Activated CD4-positive, CD25-positive, alpha-beta regulatory T cell treated with anti-CD3 and anti-CD28 coated beads, Interleukin-2, amount 50 U/mL, for 16 hours (primary cell): ENCODE measurements at places on chromosomes 11 and 22.

DNA sequence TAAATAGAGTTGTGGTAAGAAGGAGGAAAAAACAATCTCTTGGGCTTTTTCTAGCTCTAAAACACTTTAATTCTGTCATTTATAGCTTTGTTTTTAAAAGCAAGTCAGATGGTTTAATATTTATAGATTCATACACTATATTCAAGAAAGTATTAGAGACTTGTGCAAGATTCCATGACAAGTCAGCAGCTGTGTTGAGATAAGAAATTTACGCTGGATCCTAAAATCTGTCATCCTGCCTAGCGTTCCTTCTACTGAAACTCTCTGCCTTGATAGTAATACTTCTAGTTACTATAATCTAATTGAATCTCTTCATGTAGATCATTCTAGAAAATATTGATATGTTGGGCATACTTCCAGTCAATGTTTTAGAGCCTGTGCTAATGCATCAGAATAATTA is 721.8 kb downstream of the CNTN5 start:
- DNase-seq, result no peak

- no peak for DNase-seq
Measured at GRCh38 chr11:112658431-112658878, 302.8 kb upstream of the NCAM1 start.

- no peak for DNase-seq
Measured at GRCh38 chr11:66335531-66336233, 552 bp downstream of the RIN1 start.

DNA sequence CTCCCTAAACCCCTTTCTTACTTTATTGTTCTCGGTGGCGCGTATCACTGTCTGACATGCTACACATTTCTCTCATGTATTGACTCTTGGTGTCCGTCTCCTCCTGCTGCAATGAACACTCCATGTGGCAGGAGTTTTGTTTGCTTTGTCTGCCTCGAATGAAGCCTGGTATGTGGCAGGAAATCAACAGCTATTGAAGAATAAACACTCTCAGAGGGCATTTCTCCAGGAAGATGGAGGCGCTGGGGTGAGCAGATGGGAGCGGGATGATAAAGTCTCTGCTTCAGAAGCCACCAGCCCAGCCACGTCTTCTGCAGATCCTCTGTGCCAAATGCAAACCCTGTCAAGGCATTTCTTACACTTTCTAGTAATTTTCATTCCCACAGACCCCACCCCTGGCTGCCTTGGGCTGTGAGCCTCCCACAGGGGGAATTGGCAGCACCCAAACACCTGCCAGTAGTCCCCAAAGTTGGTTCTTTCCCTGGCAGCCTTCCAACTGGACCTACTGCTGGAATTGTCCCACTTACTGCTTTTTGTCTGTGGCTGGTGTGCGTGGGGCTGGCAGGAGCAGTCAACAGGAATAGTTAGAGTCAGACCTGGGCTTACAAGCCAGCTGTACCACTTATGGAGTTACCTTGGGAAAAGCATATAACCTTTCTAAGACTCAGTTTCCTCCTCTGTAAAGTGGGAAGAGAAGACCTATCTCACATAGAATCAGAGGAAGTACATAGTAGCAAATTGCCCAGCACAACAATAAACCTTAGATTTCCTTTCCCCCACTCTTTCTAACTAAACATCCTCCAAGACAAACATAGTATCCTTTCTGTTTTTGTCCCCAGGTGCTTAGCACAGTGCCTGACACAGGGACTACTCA is 13.3 kb upstream of the IL10RA start:
- no peak for DNase-seq

- DNase-seq, result no peak
Measured at GRCh38 chr11:35096723-35097122, 42.2 kb upstream of the CD44 start.

DNA sequence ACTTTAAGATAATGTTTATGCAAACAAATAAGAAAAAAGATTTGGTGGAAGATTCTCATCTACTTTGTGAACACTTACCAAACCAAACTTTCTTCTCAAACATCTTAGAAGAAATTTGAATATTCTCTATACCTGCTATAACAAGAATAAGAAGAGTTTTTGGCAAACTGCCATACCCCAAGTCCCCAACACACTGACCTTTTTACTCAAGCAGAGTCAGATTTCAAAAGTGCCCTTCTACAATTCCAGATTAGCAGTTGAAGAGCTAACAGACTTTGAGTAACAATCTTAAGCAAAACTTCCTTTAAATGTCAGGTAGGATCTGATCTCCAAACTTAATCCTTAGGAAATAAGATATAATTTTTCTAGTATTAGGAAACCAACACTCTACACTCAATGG is 33.9 kb downstream of the TSG101 start:
- DNase-seq, result no peak

DNA sequence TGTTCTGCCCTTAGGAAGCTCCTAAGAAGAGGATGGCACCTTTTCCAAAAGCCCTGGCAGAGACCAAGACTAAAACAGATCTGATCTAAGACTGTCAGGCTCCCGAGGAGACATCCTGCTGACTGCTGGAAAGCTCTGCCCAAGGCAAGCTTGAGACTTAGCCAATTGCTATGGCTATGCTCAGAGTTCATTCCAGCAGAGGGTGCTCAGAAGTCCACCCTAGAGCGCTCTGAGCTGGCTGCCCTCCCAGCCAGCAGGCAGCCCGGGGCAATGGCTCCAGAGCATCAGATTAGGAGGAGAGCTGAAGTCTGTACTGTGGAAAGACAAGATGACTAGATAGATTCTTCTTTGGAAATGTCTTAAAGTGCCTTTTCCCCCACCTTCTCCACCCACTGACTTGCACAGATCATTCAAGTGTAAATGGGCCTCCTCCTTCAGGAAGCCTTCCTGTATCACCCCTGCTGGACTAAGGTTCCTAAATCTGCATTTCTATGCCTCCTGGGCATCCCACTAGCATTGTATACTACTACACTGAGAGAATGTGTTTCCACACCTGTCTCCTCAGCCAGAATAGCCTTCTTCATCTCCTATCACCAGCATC is 23.4 kb downstream of the LRRC55 start:
- DNase-seq, result no peak

DNA sequence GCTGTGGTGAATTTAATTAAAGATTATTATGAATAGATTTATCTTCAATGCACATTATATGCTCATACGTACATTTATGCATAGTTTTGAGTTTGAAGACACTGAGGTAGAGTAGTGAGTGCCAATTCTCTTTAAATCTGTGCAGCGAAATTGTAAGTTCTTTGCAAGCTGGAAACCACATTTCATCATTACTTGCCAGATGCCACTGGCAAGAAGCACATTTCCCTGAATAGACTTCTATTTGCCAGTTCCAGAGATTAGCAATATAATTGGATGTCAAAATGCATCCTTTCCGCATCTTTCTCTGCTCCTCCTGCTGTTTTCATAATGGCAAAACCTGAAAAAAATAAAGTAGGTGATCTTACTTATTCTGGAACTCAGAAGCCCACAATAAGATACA is 448.0 kb downstream of the LUZP2 start:
- DNase-seq, result no peak

DNA sequence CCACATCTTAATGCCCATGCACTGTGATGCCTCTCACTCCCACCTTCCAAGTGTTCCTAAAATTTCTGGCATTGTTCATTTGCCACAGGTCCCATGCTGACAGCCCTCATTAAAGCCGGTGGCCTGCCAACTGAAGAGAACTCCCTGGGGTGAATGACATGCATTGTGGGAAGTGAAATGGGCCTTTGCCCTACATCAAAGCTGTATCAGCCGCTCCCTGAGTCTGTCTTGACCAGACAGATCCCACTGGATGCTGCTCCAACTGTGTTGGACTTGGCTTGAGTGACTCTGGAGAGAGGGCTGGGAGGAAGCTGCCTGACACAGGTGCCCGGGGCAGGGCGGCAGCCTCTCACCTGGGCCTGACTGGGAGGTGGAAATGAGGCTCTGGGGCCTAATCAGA is 8.8 kb upstream of the SEC14L4 start:
- no peak for DNase-seq

- DNase-seq, result no peak
Measured at GRCh38 chr22:49170053-49170452, 657.6 kb downstream of the BRD1 start.

GRCh38 chr11:128244871-128245270 is 342.5 kb downstream of the ETS1 start:
- no peak for DNase-seq

GRCh38 chr11:69816671-69817070 is 2.5 kb downstream of the FGF3 start:
- DNase-seq, result no peak

DNA sequence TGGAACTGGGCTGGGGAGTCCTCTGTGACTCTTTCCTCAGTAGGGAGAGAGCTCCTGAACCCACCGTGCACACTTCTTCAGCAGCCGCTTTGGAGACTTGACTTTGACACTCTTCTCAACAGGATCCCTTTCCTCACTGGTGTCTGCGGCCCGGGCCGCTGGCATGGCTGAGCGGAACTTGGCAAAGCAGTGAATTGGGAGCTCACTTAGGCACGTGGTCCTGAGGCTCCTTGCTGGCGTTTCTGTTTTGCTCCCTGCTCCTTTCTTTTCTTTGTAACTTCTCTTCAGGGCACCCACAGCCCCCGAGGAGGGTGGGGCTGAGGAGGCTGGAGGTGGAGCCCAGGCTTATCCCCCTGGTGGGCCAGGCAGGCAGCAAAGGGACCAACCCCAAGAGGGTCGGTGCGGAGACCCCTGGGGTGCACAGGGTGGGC is 8.4 kb upstream of the KCNQ1OT1 start:
- no peak for DNase-seq

DNA sequence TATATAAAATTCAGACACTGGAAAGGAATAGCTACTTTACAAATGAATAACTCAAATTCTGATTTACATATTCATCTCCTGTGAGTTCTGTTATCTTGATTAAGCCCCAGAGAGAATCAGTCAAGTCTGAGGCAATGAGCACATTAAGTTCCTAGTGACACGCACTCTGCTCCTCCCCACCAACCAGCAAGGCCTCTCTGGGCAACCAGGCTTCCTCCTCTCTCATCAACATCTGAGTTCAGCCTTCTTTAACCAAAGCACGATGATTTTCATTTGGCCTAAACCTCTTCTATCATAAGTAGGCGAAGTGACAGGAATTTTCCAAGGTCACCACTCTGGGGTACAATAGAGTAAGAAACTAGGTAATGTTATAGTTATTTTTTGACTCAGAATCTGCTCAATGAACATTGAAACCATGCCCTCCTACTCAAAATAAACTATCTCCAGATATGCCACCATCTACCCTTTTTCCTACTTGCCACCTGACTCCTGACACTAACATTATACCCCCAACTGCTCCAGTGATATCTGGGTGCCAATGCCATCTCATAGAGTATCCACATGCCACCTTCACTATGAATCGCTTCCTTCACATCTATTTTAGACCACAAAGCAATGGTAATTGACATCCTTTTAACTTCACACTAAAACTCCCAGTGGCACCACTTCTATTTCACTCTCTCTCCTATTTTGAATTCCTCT is 114.8 kb downstream of the FAM76B start:
- DNase-seq, result no peak

DNA sequence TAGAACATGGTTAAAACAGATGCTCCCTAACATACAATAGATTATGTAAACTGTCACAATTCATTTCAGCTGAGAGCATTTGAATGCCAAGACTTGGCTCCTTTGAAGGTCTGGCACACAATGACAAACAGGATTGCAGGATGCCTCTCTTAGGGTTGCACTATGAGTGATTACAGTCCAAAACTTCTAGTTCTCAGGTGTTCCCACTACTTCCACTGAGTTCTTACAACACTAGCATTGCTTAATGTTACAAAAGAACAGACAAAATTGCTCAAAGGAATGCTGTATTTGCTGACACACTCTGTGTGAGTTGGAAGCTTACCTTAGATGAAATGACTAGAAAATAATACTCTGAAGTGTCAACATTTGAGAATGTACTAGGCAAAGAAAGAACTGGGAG is 2413.8 kb upstream of the RAG2 start:
- DNase-seq, result no peak

DNA sequence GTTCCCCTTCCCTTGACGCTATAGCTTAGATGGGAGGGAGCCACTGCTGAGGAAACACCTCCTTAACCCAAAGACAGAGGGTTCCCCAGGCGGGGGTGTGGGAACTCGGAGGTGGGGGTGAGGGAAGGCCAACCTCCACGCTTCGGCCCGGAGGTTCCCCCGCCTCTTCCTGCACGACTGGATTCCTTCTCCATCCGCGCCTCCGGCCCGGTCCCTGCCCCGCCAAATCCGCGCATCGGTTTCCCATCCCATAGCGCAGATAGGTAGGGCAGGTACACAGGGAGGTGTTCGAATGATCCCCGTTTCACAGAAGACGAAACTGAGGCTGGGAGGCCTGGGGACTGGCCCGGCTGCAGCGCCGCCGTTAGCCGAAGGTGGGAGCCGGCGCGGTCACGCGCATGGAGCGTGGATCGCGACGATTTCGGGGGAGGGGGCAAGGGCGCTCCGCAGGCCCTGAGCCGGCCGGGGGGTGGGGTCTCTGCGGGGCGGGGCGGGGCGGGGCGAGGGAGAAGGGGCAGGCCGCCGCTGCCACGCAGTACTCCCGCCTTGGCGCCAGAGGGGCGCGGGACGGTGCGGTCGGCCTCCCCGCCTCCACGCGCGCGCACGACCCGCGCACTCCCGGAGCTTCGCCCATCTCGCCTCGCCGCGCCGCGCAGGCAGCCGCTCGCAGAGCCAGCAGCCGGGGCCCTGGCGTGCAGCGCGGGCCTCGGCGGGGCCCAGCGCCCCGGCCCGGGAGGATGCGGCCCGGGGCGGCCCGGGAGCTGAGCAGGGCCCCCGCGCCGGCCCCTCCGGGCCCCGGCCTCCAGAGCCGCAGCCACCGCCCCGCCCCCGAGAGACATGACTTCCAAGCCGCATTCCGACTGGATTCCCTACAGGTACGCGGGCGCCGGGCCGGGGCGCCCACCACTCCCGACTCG is at the start of gene TUB:
Gene TUB (plus strand): TSS at position 538 of the 917 bp plus-strand sequence. CDS start 300 bp downstream, at position 838.
- DNase-seq, result no peak

DNA sequence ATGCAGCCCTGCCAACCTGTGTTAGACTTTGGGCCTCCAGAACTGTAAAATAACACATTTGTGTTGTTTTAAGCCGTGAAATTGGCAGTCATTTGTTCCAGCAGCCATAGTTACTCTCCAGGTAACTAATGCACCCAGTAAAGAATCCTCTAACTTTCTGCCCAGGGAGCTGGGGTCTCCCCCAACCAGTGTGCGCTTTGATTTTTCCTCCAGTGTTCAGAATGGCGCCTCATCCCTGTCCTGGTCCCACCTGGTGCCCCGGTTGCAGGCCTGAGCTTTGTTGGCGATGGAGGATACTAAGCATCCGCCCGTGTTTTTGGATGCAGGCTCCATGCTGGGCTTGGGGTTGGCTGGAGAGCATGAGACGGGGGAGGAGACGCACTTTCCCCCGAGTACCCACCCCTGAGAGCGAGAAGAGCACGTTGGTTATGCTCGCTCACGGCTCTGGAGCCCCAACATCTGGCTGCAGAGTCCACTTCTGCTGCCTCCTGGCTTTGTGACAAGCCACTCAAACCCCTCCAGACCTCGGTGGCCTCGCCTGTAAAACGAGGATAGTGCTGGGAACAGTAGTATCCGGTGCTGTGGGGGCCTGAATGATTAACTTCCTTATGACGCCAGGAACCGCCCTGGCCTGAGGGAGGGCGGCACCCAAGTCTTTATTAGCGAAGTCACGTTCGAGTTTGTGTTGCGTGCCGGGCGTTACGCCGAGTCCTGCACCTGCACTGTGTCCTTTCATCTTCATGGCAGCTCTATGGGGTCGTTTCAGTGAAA is 25.8 kb downstream of the MRGPRD start:
- DNase-seq, result no peak

- no peak for DNase-seq
Measured at GRCh38 chr11:61630089-61630488, 49.2 kb upstream of the SYT7 start.

GRCh38 chr11:120674542-120674941 is 163.0 kb downstream of the GRIK4 start:
- no peak for DNase-seq
